ENCODE measurements at places on chromosomes 13 and 19.
A peak's percentile ranks its signal among the peaks of the same experiment; 100 is the strongest.

DNA sequence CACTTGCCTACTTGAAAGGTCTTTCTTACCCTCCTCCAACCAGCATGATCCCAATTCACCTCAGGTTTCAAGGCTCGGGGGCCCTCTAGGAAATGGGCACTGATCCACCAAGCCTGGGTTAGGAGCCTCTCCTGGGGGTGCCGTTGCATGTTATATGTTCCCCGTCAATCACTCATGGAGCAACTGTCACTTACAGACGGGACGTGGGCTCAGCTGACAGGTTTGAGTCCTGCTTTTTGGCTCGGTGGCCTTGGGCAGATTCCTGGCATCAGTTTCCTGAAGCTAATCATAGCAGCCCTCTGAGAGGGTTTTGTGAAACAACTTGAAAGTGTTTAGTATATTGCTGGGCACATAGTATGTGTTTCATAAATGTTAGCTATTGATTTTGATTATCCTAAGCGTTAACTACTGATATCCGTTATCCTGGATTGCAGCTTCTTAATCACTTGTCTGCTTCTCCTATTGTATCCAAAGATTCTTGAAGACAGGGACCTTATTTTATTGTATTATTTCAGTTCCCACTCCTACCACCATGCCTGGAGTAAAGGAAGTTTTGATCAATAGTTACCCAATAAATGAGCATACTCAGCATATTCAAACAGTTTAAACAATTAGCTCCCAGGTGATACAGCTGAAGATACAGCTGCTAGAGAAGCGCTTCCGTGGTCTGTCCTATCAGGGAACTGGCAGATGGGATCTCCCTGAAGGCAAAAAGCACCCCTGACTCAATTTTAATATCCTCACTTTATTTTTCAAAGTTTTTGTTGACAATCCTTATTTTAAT, 57.9 kb downstream of the RFC3 start:
- no peak for DNase-seq

DNA sequence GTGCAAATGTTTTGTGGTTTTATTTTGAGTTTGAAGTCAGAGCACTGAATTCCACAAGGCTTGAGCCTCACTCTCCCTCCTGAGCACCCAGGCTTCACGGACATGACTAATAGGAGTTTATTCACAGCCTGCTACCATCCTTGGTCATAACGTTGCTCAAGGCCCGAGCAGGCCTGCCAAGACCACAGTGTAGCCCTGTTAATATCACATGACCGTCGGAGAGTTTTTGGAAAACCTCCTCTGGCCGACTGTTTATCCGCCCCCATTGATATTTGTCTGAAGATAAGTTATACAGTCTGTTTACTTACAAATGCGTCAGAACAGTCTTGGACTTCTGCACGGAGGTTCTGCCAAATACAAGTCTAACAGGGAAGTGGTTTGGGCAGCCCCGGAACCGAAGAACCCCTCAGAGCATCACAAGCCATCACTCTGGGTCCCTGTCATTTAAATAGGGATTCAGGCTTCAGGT, 89.9 kb downstream of the COL4A2 start:
- DNase-seq, result no peak

GRCh38 chr13:91153372-91153771, 194.1 kb upstream of the MIR17HG start:
- no peak for DNase-seq

- no peak for DNase-seq
Observed at GRCh38 chr13:31982124-31982523, 49.5 kb upstream of the FRY start.

DNA sequence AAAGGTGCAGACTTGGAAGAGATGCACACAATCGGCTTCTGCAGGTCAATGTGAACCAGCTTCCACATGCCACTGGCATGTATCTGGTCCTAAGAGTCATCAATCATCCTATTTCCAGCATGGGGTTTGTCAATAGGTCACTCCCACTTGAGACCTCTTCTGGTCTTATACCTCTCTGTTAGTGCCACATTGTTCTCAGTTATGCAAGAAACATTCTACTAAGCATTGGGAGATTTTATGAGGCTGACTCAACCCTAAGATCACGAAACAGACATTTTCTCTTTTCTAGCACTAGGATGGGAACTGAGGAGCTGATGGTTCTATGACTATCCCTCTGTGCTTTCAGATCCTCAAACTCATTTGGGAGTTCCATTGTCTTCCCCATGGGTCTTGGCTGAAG, 581.5 kb upstream of the KLF12 start:
- no peak for DNase-seq

GRCh38 chr13:77989281-77989680, 70.7 kb upstream of the EDNRB start:
- DNase-seq, result no peak

DNA sequence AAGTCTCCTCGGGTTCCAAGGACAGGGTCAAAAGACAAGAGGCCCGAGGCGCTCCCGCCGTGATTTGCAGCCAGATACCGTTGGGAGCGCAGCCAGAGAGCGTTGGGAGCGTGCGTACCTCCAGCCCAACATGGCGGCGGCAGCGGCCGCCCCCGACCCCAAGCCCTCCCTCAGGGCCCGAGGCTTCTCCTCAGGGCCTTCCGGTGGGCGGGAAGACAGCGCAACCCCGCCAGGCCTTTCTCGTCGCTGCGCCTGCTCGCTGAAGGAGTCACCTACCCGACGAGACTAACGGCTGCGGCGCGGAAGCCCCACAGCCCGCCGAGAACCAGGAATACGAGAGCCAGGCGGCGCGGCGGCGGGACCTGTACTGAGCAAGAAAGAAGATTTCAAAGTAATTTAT, 3.2 kb upstream of the ZNF850 start:
- DNase-seq, result peak; percentile 49

- DNase-seq, result no peak
Observed at GRCh38 chr13:74048756-74049155, 85.4 kb downstream of the KLF12 start.

GRCh38 chr13:42876270-42876714, 94.9 kb downstream of the FAM216B start:
- DNase-seq, result no peak

- no peak for DNase-seq
Observed at GRCh38 chr19:45660636-45661035, 7.4 kb upstream of the GIPR start.

DNA sequence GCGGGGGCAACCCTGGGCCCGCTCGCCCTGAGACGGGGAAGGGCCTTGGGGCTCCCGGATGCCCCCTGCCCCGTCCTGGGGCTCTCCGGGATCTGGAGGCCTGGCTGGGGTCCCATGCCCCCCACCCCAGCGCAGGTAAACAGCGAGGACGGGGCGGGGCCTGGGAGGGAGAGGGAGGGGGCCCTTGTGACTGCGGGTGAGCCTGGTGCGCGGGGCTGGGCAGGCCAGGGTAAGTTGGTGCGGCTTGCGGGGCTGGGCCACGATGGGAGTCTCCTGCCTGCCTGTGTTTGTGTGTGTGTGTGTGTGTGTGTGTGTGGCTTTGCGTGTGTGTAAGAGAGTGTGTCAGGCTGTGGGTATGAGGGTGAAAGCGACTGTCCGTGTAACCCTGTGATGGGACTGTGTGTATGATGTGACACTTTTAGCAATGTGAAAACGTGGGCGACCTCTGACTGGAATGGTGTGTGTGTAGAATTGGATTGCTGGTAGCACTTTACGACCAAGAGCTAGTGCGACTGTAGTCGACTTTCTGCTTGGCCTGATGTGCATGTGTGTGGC, 426 bp downstream of the KLC3 start:
- DNase-seq, result no peak

DNA sequence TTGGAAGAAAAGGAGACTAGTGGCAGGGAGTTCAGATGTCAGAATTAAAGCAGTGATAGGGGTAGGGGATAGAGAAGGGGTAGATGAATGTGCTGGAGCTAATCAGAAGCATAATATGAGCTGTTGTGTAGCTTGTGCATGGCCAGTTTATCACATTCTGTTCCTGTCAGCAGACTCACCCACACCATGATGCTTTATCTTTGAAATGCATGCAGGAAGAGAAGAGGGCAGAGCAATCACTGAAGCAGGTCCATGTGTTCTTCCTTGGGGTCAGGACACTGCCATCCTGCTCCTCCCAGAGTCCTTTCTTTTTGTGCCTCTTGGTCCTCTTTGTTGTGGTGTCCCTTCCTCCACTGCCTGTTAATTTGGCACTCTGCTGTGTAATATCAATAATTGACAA, 5.8 kb downstream of the CHAMP1 start:
- no peak for DNase-seq

DNA sequence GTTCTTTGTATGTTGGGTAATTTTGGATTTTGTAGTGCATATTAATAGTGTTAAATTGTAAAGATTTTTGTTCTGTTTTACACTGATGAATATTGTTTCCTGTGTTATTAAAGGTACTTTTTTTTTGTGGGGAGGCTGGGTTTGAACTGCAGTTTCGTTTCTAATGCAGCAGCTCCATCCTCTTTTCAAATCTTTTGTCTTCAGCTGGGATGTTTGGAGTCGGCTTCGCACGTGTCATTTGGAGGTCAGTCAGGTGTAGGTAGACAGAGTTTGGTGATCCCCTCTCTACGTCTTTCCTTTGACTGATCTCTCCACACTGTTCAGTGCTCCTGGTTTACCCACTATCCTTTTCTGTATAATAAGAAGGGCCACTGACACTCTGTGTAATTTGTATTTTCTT, 30.3 kb downstream of the TDRD3 start:
- no peak for DNase-seq

- no peak for DNase-seq
Observed at GRCh38 chr13:60355056-60355455, 42.0 kb upstream of the TDRD3 start.

GRCh38 chr13:41495044-41495443, 37.7 kb downstream of the RGCC start:
- no peak for DNase-seq

GRCh38 chr13:102561933-102562332, 34.9 kb upstream of the TPP2 start:
- no peak for DNase-seq

DNA sequence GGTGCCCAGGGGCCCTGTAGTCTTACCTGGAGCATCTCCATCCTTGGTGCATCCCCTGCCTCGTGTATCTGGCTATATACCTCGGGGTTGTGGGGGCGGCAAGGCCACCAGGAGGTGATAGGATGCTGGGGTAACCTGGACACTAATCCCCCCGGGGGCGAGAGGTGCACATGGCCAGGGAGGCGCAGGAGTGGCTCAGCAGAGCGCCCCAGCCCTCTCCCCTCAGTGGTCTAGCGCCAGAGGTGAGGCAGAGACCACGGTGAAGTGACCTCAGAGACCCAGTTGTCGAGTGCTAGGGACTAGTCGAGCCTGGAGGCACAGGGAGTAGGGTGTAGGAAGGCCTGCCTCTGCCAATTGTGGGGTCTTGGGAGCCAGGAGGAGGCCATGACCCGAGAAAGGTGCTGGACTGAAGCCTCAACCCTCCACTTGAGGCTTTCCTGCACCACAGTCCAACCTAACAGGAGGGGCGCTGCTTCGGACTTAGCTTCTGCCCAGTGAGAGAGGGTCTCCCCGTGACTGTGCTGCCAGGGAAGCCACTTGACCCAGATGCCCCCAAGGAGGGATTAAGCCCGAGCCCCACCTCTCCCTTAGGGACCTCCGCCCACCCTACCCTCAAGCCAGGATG, at the start of gene LHB:
TSS of gene LHB (minus strand) at position 51 of the 625 bp plus-strand sequence. CDS start at position 41, 10 bp downstream.
- DNase-seq, result no peak

DNA sequence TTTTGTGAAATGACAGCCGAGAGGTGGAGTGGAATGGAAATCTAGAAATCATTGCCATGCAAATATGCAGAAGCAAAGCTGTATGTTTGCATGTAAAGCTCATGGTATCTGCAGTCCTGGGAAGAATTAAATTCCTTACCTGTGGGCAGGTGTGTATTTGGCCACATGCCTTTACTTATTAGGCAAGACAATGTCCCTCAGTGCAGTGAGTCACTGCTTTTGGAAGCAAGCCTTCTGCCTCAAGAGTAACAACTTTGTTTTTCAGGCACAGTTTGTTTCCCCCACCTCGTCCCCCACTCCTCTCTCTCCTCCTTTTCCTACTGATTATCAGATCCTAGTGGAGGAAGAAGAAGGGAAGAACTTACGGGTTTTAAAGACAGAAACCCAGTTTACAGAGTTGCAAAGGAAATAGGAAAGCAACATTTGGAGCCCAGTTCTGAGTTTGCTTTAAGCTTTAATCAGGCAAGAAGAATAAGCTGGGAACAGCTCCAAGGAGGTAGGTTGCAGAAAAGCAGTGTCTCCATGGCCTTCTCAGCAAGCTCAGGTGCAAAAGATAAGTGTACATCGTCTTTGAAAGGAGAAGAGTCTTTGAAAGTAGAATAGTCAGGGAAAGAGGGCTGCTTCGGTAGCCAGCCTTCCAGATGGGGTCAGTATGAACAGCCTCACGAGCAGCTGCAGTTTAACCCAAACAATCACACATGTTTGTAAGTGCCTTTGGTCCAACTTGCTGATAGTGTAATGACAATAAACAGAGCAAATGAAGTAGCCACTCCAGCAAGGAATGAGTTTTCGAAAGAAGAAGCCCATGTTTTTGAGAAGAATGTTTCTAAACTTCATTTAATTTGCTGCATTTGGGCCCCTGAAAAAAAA, 190.1 kb downstream of the KLF5 start:
- DNase-seq, result no peak

GRCh38 chr13:113029487-113030258, 60.7 kb downstream of the MCF2L start:
- DNase-seq, result peak; percentile 26

DNA sequence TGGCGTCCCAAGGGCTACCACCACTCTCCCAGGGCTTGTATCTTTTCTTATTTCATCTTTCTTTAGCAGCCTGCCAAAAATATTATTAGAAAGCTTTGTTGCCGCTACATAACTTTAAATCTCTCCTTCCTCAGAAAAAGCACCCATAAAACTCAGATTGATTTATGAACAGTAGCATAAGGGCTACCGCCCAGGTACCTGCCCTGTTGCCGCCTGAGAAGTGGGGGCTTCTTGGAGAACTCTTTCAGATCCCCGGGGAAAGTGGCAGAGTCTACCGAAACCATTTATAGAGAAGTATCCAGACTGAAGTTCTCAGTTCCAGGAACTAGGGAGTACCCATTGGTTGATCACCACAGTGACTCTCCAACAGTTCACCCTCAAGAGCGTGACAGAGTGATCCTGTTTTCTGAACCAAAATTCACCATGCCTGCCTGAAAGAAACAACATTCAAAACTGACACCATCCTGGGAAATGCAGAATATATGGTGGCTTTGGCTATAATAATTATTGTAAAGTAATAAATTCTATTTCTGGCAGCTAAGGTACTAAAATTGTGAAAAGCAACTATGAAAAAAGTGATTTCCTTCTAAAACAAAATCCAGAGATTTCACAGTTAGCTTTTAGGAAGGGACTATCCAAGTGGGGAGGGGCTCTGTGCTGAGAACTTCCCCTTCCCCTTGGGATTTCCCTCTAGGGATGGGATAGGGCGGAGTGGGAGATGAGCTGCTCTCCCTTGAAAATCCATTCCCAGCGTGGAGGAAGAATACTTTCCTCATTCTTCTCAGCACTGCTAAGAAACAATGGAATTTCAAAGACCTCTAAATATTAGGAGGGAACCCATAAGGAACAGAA, 877 bp upstream of the N4BP2L1 start:
- no peak for DNase-seq

- no peak for DNase-seq
Observed at GRCh38 chr19:10820173-10820572, 15.8 kb downstream of the TMED1 start.

GRCh38 chr13:93794197-93794885, 567.7 kb downstream of the GPC6 start:
- no peak for DNase-seq
